ENCODE measurements at places on chromosomes 1 and 21.

DNA sequence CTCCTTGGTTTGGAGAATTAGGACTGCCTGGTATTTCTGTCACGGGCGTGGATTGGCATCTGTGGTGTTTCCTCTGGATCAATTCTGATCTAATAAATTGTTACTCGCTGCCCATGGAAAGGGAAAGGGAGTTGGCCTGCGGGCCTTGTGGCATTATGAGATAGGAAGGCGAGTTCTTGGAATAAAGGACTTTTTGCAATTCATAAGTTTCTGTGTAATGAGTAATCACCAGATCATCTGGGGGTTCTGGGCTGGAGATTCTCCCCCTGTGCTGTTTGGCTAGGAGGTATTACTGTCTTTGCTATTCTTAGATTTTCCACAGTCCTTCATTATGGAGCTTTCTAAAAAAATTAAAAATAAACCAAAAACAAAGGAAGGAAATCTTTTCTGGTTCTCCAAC lies 315.9 kb downstream of the CAMTA1 start:
- no peak for DNase-seq

DNA sequence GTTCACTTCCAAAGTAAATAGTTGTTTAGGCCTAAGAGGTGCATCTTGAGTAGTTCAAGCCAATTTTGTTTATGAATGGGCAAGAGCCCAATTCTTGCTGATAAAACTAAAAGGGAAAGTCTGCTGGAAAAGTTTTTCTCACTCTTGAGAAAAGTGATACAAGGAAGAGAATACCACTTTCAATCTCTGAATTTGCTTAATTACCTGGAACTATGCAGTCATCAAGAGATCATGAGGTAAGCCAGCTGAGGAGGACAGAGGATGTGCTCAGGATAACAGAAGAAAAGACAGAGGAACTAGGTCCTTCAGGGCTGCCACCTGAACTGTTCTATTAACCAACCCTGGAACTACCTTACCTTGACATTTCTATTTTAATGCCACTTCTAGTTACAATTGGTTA lies 42.2 kb downstream of the ILDR2 start:
- DNase-seq, result no peak

- DNase-seq, result no peak
Observed at GRCh38 chr1:231068762-231069161, 28.7 kb upstream of the FAM89A start.

DNA sequence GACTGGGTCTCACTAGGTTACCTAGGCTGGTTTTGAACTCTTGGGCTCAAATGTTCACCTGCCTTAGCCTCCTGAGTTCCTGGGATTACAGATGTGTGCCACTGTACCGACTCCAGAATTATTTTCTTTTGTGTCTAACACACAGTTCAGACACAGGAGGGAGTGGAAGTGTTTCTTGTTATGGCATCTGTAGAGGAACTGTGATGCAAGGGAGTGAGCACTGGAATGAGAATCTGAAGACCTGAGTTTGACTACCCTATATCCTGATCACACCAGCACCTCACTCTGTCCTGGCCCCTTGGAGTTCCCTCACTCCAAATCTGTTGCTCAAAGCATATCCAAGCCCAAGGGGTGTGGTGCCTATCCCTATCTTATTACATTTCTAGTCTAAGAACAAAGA lies 15.2 kb downstream of the OPTC start:
- no peak for DNase-seq

- no peak for DNase-seq
Observed at GRCh38 chr1:54800899-54801759, at the start of gene TTC22. TSS of gene TTC22 (minus strand) at chr1:54801323. CDS start at chr1:54801163, 160 bp downstream.

DNA sequence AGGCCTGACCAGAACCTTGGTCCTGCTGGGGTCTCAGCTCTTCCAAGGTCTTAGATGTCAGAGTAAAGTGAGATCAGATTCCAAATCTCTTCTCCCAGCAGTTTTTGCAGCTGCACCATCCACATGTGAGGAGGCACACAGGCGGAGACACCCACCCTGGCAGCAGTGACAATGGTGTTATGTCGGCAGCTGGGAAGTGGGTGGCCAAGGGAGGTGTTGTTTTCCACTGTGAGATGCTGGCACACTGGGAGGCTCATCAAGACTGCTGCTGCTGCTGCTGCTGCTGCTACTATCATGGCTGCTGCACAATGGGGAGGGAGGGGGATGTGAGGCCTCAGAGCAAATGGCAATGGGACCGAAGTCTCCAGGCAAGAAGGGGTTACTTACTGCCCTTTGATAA lies 23.6 kb downstream of the CAMK2N1 start:
- DNase-seq, result peak; percentile 70

GRCh38 chr1:194042736-194043135 lies 856.3 kb upstream of the B3GALT2 start:
- no peak for DNase-seq

DNA sequence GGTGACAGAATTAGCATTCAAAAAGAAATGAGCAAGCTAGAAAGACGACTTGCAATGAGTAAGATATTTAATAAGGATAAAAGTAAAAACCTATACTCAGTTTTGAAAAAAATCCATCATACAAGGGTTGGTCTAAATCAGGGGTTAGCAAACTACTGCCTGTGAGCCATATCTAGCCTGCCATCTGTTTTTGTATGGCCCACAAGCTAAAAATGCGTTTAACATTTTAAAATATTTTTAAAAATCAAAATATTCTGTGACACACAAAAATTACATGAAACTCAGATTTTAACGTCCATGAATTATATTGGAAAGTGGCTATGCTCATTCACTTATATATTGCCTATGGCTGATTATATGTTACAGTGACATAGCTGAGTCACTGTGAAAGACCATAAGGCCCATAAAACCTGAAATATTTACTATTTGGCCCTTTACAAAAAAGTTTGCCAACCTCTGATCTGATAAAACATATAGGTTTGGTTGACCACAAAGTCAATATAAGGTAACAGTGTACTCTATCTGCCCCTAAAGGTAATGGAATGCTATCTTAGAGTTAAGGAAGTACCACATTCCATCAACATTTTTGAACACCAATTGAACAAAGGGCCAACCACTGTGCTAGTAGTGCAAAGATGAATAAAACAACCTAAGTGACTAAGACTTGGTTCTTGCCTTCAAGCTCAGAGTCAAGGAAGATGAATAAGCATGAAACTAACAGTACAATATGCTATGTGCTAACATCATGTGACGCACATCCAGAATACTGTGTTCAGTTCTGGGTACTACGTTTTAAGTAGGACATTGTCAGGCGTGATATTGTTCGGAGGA lies 3.2 kb downstream of the IFT25 start:
- no peak for DNase-seq

GRCh38 chr1:47981667-47982350 lies 15.4 kb downstream of the TRABD2B start:
- DNase-seq, result no peak

- DNase-seq, result no peak
Observed at GRCh38 chr1:96820107-96820506, 98.5 kb downstream of the PTBP2 start.

GRCh38 chr1:191575746-191576145 lies 582.5 kb upstream of the RGS18 start:
- no peak for DNase-seq

DNA sequence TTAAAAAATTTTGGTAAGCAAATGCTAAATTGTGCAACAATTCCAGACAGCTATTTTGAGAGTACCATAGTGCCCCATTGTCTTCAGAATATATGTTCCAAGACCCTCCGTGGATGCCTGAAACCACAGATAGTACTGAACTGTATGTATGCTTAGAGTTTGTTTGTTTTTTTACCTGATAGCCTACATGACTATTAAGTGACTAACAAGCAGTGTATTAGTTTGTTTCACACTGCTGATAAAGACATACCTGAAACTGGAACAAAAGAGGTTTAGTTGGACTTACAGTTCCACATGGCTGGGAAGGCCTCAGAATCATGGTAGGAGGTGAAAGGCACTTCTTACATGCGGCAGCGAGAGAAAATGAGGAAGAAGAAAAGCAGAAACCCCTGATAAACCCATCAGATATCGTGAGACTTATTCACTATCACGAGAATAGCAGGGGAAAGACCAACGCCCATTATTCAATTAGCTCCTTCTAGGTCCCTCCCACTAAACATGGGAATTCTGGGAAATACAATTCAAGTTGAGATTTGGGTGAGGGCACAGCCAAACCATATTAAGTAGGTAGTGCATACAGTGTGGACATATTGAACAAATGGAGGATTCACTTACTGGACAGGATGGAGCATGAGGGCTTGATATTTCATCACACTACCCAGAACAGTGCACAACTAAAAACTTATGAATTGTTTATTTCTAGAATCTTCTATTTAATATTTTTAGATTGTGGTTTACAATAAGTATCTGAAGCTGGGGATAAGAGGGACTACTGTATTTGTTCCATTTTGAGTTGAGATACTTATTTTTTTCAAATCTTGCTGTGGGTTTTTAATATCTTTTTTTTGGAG lies 78.5 kb downstream of the LHX9 start:
- DNase-seq, result no peak

DNA sequence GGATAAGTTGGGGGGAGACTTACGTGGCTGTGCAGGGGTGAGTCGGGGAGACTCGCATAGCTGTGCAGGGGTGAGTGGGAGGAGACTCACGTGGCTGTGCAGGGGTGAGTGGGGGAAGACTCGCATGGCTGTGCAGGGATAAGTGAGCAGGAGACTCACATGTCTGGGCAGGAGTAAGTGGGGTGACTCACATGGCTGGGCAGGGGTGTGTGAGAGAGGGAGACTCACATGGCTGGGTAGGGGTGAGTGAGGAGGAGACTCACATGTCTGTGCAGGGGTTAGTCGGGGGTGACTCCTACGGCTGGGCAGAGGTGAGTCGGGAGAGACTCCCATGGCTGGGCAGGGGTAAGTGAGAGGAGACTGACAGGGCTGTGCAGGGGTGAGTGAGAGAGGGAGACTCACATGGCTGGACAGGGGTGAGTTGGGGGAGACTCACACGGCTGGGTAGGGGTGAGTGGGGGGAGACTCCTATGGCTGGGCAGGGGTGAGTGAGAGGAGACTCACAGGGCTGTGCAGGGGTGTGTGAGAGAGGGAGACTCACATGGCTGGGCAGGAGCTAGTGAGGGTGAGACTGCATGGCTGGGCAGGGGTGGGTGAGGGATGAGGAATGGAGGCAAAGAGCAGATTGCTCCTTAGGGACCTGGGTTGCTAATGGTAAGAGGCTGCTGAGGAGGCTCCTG lies 56.0 kb upstream of the ABCG1 start:
- no peak for DNase-seq

DNA sequence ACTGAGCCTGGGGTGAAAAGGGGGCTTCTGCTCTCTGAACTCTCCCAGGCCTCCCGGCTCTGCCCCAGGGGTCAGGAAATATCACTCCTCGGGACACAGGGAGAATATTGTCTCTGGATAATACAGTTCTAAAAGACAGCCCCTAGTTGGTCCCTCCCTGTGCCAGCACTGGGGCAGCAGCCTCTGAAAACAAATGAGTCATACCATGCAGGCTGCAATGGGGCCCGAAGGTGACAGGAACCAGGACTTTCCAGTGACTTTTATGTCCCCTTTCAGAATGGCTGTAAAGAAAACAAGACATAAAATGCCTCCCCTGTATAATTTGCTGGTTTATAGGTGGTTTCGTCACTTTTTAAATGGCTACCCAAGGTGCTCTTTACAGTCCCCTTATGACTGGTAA lies 360.0 kb downstream of the NPHP4 start:
- DNase-seq, result no peak

DNA sequence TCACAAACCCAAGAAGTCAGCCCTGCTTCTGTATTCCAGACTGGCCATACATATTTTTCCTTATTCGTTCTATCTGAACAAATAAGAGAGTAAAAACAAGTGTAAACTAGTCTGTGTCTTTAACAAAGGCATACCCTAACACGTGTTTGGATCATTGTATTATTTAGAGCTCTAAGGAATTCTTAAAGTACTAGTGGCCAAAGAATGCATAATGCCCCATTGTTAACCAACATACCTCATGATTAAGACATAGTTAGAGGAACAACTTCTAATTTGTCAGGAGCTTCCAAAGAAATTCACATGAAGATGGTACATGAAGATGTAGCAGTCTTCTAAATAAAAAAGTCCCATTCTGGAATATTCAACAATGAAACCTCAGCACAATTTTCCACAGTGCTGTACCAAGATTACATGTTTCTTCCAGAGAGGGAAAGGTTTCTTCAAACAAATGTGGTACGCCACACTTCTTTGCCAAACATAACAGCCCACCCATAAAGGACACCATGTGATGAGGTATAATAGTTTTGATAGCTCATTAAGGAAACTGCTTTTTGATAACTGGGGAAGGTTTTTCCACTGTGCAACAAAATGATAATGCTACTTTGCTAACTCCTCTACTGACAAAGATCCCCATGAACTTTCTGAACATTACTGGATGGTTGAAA lies 5.0 kb downstream of the PALMD start:
- DNase-seq, result no peak

- no peak for DNase-seq
Observed at GRCh38 chr21:45175326-45176095, 101.1 kb downstream of the ADARB1 start.

DNA sequence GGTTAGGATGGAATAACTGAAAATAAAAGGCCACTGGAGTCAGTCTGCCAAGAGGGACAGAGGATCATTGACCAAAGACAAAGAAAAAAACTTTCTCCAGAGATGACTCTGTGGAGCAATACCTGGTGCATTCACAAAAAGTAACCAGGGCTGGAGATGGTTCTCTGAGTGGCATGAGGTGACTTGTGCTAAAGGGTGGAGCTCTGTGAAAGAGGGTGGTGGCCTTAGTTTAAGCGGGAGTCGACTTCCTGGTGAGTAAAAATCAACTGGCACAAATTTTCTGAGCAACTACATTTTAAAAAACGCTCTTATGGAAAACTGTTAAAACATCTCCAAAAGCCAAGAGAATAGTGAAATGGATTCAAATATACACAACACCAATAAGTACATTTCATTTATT lies 10.0 kb downstream of the NHLH2 start:
- DNase-seq, result no peak

DNA sequence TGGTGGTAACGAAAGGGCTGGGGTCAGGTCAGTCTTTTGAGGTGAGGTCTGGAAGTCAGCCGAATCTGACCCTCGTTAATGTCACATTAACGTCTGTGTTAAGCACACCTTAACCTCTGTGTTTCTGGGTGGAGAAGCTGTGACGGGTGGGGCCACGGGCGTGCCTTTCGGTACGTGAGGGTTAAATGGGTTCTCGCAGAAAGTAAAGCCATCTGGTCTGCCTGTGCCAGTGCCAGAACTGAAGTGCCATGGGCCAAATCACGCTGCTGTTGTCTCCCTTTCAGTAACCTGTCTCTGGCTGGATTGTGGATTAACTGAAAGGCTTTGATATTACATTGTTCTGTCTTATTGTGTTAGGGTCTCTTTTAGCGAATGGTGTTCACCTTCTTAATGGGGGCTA lies 14.4 kb downstream of the URB2 start:
- no peak for DNase-seq

- no peak for DNase-seq
Observed at GRCh38 chr1:81556968-81557367, 243.8 kb upstream of the ADGRL2 start.

GRCh38 chr1:160605205-160605604 lies 25.9 kb upstream of the CD84 start:
- DNase-seq, result no peak

- no peak for DNase-seq
Observed at GRCh38 chr1:208772891-208773290, 528.7 kb upstream of the PLXNA2 start.
